Fibroblast of villous mesenchyme (primary cell): ENCODE measurements at places on chromosomes 5 and 9.

- no peak for DNase-seq
Observed at GRCh38 chr5:94376672-94377345, 241.6 kb downstream of the KIAA0825 start.

GRCh38 chr9:108515856-108516255 lies 339.9 kb downstream of the ACTL7B start:
- no peak for DNase-seq

DNA sequence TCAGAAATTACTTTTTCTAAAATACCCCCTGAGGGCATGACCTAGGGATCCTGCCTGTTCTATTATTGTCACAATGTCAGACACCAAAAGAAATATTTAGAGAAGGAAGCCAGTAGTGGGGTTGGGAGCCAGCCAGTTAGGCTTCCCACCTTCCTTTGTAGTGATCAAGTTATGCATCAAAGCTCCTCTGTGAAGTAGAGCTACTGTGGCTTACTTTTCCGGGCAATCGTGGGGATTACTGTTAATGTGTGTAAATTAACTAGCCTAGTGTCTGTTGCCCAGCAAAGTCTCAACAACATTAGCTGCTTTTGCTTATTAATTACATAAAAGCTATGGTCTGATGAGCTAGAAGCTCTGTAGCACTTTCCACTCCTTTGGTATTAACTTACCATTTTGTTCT lies 109.0 kb upstream of the PCAT7 start:
- DNase-seq = no peak

GRCh38 chr9:99349870-99350269 lies 127.8 kb downstream of the SEC61B start:
- no peak for DNase-seq

GRCh38 chr5:35741126-35741716 lies 115.5 kb upstream of the IL7R start:
- DNase-seq = peak; percentile 73

- peak; percentile 56 for DNase-seq
Observed at GRCh38 chr9:21031091-21031807, at the start of gene HACD4. HACD4 (minus strand) TSS chr9:21031640; CDS start chr9:21031590, 50 bp downstream.
